ENCODE measurements at places on chromosomes 3 and 15.

DNA sequence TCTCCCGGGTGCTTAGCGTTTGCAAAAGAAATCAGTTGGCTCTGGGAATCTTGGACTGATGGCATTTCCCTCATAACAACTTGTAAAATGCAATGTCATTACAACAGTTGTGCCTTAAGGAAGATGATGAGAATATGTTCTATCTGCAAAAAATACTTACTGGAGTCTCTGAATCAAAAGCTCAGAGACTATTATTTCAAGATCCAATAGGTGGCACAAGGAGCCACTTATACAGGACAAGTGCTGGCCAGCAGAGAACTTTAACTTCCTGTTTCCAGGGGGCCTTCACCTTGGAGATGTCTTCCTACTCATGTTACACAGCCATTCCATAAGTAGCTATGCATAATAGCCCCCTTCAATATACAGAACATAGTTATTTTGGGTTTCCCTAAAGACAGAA is 8.9 kb upstream of the RPS27L start:
- peak; percentile 30 for DNase-seq

DNA sequence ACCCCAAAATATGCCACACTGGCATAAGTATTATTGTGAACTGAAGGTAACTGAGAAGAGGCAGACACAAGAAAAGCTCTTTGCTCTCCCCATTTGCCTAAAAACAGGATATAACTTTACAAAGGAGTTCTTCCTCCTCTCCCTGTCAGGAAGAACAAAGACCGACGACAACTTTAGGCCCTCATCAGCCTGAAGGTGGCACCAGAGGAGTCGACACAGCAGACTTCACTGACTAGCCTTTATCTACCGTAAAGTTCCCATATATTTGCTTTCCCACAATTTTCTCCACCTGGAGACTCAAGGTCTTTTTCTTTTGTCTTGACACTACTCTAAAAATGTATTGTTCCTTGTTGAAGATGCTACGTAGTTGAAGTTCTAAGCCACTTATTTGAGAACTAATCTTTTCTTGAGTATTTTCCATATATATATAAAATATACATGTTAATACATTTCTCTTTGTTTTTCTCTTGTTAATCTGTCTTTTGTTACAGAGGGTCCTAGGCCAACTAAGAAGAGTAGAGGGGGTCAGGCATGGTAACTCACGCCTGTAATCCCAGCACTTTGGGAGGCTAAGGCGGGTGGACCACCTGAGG is 16.2 kb upstream of the XIRP1 start:
- peak; percentile 72 for DNase-seq

- no peak for DNase-seq
These were observed 121.4 kb downstream of the KLHL25 start for GRCh38 chr15:85673326-85673725.

- peak; percentile 67 for DNase-seq
These were observed 30.8 kb upstream of the MAP3K13 start for GRCh38 chr3:185332026-185332735.

GRCh38 chr15:71889385-71889784 is 79.0 kb downstream of the NR2E3 start:
- no peak for DNase-seq

DNA sequence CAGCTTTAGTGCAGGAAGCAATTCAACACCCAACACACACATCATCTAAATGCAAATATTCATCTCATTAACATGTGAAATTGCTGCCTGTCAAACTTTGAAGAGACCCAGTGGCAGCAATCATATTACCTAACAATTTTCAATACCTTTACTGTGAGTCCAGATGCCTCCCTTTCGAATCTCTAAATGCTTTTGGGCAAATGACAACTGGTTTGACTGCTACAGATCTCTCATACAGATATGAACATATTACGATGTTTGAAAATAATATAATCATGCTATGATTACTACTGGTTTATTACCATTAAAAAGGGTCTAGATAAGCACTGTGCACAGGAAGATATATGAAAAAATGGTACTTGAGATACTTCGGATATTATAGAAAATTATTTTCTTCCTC is 137.9 kb downstream of the ADAMTS9 start:
- DNase-seq, result no peak
